Hepatocyte (in vitro differentiated cells): ENCODE measurements at places on chromosomes 4 and X. TPM values are rescaled to one million over a fixed set of nuclear protein-coding genes. Genes with fewer than 3 reads are reported as not detected.

DNA sequence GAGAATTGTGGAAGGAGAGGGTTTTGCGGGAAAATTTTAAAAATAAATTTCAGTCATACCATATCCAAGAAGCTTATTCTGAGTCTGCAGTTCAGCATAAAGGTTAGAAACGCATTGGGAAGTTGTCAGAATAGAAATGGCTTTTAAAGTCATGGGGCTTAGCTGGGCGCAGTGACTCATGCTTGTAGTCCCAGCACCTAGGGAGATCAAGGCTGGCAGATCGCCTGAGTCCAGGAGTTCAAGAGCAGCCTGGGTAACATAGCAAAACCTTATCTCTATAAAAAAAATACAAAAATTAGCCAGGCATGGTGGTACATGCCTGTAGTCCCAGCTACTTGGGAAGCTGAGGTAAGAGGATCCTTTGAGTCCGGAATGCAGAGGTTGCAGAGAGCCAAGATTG lies 3.9 kb upstream of the PLA2G12A start:
- no peaks in the 10 kb centered on the region for H3K36me3 ChIP-seq
- H3K27ac ChIP-seq: no peak overlapping the region
- H3K4me3 ChIP-seq: no peak overlapping the region
- no peaks in the 10 kb centered on the region for H3K27me3 ChIP-seq
- no peak for DNase-seq

DNA sequence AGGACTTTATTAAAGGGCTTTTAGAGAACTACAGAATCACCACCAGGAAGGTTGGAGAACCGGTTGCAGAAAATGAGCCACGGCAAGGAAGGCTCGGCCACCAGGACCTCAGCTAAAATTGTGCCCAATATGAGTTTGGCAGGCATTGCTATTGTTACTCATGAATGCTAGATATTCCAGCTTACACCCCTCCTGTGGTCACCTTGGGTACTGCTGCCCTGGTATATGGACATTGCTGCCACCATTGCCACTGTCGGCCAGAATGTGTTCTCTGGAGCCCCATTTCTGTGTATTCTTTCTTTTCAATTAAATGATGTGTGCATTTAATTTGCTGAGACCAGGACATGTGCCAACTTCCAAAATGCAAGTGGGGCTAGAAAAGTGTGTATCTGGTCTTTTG lies 626.7 kb upstream of the BOD1L1 start:
- H3K36me3 ChIP-seq: no peaks in the 10 kb centered on the region
- H3K27ac ChIP-seq: no peak overlapping the region
- no peak overlapping the region for H3K4me3 ChIP-seq

DNA sequence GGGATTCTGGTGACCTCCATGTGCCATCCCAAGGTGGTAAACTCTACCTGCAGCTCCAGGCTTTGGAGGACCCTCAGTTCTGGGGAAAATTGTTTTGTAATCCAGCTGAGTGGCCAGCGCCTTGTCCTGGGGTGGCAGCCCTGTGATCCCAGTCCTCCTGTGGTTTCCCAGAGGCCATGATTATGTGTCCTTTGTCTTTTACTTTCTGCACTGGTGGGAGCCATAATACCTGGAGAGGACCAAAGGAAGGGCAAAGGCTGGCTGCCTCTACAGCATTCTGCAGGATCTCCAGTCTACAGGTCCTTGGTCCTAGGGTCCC lies 64.0 kb downstream of the NBDY start:
- H3K4me1 ChIP-seq: no peaks in the 10 kb centered on the region
- no peak overlapping the region for H3K4me3 ChIP-seq
- no peaks in the 10 kb centered on the region for H3K36me3 ChIP-seq
- no peak for DNase-seq
- no peak overlapping the region for H3K27ac ChIP-seq

- DNase-seq: no peak
- no peaks in the 10 kb centered on the region for H3K27me3 ChIP-seq
- H3K4me1 ChIP-seq: no peaks in the 10 kb centered on the region
- no peak overlapping the region for H3K4me3 ChIP-seq
These were observed 72.8 kb upstream of the BEND4 start for GRCh38 chr4:42225286-42225685.

VAMP7 gene
- 52.6 and 55.9 TPM in 2 replicates for total RNA-seq

C4orf51 gene
- not detected in 2 replicates for total RNA-seq

NIPAL1 gene
- total RNA-seq: 14.0 and 14.5 TPM in 2 replicates

POLN gene
- total RNA-seq: 2.0 and 3.9 TPM in 2 replicates

GRCh38 chr4:51907006-51907669 lies 64.2 kb downstream of the DCUN1D4 start:
- H3K27ac ChIP-seq: peak overlapping the region; percentile 78
- no peaks in the 10 kb centered on the region for H3K27me3 ChIP-seq
- DNase-seq: no peak
- no peak overlapping the region for H3K4me3 ChIP-seq

LANCL3 gene
- 0.84 and 0.87 TPM in 2 replicates for total RNA-seq
